ENCODE measurements at places on chromosomes 2 and 18.

GRCh38 chr2:135916207-135916606 is 40.0 kb upstream of the MCM6 start:
- DNase-seq, result peak; percentile 69

- no peak for DNase-seq
Measured at GRCh38 chr2:105737980-105738657, 6.6 kb upstream of the NCK2 start.

- DNase-seq, result no peak
Measured at GRCh38 chr18:66729442-66730239, 125.8 kb upstream of the CDH19 start.

- DNase-seq, result no peak
Measured at GRCh38 chr2:200600549-200601225, 14.9 kb downstream of the AOX1 start.

GRCh38 chr18:44474591-44474990 is 206.1 kb upstream of the SETBP1 start:
- DNase-seq, result peak; percentile 8

- no peak for DNase-seq
Measured at GRCh38 chr2:75204833-75205232, 5.5 kb upstream of the TACR1 start.

DNA sequence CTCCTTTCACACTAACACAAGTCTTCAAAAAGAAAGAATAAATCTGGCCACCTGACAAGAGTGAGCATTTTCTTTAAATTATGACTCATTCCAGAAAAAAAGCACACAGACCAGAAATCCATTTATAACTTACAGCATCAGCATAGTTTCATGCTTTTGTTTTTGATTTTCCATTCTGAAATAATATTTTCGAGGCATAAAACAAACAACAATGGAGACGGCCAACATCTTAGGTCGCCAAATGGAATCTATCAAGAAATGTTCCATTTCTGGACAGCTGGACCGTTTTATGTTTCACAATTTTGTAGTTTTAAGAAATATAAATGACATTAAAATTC is 165.4 kb upstream of the ZFP36L2 start:
- DNase-seq, result no peak

DNA sequence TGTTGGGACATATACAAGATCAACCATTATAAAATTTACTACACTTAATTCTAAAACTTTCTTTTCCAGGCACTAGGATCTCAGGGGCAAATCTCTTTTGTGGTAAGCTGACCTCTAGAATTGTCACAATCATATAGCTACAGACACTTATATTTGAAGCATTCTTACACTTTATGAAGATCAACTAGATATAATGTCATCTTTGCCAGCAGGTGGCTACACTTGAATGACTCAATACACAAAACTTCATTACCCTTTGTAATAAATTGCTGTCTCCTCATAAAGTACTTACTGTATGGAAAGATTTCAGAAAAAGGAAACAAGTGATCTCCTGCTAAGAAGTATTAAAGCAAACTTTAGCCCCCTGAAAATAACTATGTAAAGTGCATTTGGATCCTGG is 77.8 kb downstream of the RDH14 start:
- DNase-seq, result peak; percentile 42

- peak; percentile 67 for DNase-seq
Measured at GRCh38 chr2:118047380-118047826, 33.5 kb upstream of the CCDC93 start.

DNA sequence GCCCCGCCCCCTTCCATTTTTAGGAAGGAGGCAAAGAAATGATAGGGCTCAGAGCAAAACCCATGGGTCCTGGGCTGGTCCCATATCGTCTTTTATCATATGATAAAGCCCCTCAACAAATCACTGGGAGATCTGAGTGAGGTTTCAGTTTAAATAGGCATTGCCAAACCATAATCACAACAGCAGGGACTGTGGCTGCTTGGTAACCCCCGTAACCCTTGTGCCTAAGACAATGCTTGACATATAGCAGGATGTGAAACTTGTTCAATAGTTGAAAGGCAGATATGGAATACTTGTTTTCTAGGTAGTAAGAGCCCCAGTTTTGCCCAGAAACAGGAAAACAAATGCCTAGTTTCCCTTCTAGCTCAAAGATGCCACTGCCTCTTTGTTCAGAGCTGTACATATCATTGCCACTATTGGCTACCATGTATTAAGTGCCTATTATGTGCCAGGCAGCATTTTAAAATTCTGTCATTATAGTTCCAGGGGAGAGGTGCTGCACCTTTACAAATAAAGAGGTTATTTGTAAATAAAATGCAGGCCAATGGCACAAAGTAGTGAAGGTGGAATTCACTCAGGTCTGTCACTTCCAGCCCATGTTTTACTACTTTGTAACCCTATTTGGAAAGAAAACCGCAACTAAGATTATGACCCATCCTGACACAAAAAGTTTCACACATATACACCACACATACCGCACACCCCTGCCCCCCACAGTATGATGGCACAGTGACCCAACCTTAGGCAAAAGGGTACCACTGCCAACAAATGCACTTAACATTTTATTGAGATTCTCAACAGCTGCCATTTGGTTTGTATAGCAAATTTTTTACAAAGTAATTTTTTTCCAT is 14.2 kb downstream of the NAGK start:
- DNase-seq, result no peak

DNA sequence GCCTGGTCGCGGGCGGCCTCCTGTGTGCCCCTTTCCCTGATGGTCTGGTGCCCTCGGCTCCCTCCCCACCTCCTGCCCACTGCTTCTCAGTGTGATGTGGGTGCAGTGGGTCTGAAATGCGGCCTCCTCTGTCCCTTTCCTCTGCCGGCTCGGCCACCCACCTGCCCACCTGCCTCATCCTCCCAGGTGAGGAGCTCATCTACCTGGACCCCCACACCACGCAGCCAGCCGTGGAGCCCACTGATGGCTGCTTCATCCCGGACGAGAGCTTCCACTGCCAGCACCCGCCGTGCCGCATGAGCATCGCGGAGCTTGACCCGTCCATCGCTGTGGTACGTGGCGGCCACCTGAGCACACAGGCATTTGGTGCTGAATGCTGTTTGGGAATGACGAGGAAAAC is 18.3 kb downstream of the DTYMK start:
- DNase-seq, result no peak

- peak; percentile 92 for DNase-seq
Measured at GRCh38 chr18:23503038-23503962, at the start of gene RMC1. Gene RMC1, plus strand, starts transcription at chr18:23503511. Its CDS starts 108 bp downstream, at chr18:23503619.

DNA sequence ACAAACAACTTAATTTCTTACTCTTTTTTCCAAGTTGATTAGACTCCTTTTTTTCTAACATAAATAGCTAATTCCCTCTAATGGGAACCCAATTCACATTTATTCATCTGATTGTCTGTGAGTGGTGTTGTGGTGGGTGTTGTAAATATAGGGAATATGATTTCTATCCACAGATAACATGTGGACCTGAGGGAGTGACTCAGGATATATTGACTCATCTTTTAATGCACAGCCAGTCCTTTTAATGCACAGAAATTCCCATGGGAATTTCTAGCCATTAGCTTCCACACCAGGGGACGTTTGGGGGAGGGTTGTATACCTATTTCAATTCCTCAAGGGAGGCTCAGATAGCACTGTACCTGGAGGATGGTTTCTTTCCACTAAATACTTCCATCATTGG is 1339.6 kb upstream of the LRRTM1 start:
- DNase-seq, result no peak

DNA sequence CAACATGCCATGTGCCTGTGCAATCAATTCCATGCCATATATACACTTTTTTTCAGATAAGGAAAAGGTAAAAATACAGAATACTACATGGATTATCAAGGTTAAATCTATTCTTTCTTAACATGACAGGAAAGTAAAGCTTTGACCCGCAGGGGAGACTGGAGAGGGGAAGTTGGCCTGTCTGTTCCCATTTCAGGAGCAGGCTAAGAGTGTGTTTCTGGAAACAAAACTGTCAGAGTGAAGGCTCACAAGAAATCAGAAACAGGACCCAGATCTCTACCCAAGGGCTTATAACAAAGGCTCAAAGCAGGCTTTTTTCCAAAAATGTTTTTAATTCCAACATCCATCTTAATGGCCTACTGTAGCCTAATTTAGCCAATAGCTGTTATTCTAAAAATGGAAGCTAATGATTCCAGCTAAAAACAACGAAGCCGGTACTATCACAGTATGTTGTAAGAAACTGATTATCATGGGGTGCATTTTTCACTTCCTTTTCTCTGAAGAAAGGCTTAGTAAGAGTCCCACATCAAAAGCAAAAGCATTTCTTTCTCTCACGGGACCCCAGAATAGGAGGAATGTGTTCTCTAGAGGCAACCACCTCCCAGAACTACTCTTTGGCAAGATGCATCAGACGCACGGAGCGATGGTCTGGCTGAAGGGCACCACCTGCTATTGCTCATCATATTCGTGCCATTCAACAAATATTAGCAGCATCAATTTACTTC is 41.4 kb downstream of the FECH start:
- DNase-seq, result no peak

- no peak for DNase-seq
Measured at GRCh38 chr2:171095014-171095582, 65.6 kb downstream of the TLK1 start.

GRCh38 chr2:190467575-190468083 is 59.5 kb downstream of the MFSD6 start:
- DNase-seq, result no peak

DNA sequence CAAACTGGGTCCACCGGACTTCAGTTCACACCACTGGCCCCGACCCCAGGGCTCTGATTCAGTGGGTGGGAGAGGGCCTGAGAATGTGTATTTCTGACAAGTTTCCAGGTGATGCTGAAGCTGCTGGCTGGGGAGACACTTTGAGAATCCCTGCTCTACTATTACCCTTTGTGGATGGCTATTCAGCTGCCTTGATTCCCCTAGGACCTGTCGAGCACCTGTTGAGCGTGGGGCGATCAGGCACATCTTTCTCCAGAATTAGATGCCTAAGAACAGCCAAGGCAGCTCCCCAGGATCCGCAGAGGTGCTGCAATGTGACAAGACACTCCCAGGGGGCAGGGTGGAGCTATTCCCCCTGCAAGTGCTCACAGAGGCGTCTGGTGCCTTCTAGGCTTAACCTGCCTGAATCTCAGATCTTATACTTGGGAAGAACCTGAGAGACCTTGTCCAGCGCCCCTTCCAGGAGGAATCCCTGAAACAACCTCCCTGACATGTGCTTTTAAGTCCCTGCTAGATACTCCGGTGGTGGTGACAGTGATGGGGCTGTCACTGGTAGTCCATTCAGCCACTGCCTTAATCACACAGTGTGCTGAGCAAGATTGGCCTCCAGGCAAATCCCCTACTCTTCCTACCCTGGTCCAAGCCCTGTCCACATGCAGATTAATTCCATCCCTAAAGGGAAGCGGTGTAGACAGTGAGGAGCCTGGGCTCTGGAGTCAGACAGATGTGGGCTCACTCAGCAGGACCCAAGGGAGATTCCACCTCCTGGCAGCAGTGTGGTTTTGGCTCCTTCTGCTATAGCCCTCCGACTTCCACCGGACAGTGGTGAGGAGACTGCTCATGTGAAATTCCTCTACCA is 43.4 kb upstream of the OTOF start:
- DNase-seq, result no peak

DNA sequence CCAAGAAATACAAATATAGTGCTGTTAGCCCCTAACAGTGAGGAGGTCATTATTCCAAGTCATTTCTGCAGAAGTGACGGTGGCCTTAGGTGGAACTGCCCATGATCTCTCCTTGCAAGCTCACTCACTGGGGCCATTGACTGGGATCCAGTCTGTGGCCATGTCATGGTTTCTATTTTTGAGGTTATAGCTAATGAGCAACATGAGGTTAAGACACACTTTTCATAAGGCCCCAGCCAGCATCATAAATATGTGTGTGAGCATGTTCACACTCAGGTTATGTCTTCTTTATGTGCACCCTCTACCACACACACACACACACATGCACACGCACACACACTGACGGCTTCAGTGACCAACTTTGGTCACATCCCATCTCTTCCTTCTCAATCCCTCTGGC is 484 bp downstream of the AFF3 start:
- DNase-seq, result no peak

DNA sequence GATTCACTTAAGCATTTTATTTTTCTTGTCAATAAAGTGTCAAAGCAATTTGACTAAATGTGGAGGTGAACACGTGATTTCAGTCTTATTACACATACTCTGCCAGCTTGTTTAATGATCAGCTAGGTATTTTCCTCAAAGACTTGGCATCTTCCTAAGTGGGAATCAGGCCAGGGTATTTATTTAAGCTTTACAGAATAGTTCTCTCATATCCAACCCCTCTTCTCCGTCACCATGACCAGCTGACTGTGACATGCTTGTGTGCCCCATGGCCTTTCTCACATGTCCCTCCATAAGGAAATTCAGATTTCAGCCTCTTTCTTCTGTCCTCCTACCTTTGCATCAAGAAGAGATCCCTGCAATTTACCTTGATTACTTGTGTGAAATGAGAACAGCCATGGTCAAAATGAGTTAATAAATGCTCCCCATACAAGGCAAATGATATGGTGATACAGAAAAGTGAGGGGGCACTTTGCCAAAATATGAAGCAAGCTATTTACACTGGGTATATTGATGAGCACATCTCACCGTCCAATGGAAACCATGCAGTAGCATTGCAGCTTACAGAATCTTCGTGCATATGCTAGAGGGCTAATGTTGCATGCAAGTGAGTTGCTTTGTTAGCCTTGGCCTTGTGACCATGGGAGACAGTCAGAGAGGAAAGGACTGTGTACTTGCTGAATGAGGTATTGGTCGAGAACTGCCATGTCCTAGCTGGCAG is 202.2 kb downstream of the RNF152 start:
- DNase-seq, result no peak

GRCh38 chr2:20629581-20630171 is 21.2 kb downstream of the HS1BP3 start:
- no peak for DNase-seq

DNA sequence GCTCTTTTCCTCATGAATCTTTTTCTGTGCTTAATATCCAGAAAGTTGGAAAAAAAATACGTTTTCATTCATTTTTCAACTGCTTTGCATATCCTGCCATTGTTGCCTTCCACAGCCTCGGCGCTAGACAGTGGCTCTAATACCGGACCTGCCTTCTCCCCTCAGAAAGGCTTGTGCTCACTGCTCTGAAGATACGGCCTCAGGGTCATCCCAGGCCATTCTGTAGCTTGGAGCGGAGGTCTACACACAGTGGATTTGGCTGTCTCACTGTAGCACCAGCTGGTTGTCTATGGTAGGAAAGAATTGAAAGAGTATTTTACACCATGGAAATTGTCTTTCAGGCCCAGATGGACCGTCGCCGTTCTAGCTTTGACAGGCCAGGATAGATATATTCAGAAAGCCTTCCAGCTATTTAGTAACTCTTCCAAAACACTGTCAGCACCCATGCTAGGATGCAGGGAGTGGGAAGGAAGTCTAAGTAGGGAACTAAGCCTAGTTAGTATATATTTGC is 242.0 kb downstream of the TMEM182 start:
- no peak for DNase-seq

DNA sequence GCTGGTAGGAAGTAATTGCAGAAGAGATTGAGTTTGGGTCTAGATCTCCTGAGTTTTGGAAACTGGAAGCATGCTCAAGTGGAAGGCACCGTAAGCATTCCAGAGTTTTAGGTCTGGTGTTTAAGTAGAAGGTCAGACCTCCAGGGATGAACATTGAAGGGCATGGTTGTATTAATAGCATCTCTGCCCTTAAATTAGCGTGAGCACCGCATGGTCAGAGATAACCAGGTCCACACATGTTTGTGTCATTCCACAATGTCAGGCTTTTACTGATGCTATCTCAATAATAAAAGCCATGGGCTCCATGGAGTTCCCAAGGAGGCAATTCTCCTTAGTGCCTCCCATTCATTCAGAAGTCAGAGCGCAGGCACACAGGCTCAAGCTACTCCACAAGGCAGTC is 28.3 kb upstream of the ZNF407 start:
- DNase-seq, result no peak

GRCh38 chr18:59569390-59569791 is 127.8 kb downstream of the CCBE1 start:
- no peak for DNase-seq
